ENCODE measurements at places on chromosomes 3 and 15.
A peak's percentile ranks its signal among the peaks of the same experiment; 100 is the strongest.

GRCh38 chr3:65377637-65378036 lies 661.1 kb downstream of the MAGI1 start:
- DNase-seq, result no peak

DNA sequence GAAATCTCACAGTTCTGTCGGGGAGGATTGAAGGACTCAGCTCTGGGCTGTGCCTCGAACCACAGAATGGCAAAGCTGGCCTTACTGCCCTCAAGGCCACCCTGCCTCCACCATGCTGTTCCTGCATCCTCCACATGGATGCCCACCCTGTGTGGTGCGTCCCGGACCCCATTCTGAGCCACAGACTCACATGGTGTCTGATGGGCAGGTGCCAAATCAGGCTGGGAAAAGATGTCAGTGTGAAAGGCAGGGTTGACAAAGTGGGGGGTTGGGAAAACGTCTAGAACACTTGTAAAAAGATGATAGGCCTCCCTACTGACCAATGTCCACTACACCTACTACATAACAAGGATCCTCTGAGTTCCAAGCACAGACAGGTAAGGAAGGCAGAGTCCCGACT lies 49.4 kb downstream of the TM2D3 start:
- DNase-seq, result no peak

DNA sequence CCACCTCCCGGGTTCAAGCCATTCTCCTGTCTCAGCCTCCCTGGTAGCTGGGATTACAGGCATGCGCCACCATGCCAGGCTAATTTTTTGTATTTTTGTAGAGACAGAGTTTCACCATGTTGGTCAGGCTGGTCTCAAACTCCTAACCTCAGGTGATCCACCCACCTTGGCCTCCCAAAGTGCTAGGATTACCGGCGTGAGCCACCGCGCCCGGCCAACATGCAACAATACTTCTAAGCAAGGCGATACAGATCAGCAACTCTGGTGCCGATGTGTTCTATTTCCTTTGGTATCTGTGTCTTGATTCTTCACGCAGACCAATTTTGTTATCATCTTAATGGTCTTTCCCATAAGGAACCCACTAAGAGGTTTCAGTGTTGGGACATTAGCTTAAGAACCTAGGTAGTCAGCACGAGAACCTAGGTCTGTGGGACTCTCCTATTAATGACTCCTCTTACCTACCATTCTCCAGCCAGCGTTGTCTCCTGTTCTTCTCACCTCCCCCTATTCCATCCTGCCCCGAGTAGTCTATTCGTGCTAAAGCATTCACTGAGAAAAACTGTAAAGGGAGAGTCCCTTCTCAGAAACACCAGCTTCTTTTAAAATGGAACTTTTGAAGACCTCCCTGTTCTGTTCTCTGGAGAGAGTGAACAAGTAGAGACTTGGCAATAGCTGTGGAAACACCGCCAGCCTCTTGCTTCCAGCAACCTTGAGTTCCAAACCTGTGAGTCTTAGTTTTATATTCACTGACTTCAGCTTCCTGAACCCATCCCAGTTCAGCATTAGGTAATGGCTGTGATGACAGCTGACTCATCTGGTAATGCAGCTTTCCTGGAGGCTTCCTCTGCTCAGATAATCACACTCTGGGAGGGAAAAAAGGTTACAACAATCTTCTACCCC lies 61.2 kb downstream of the TSC22D2 start:
- no peak for DNase-seq

GRCh38 chr3:15269091-15269989 lies 63.0 kb downstream of the SH3BP5 start:
- peak; percentile 96 for DNase-seq

DNA sequence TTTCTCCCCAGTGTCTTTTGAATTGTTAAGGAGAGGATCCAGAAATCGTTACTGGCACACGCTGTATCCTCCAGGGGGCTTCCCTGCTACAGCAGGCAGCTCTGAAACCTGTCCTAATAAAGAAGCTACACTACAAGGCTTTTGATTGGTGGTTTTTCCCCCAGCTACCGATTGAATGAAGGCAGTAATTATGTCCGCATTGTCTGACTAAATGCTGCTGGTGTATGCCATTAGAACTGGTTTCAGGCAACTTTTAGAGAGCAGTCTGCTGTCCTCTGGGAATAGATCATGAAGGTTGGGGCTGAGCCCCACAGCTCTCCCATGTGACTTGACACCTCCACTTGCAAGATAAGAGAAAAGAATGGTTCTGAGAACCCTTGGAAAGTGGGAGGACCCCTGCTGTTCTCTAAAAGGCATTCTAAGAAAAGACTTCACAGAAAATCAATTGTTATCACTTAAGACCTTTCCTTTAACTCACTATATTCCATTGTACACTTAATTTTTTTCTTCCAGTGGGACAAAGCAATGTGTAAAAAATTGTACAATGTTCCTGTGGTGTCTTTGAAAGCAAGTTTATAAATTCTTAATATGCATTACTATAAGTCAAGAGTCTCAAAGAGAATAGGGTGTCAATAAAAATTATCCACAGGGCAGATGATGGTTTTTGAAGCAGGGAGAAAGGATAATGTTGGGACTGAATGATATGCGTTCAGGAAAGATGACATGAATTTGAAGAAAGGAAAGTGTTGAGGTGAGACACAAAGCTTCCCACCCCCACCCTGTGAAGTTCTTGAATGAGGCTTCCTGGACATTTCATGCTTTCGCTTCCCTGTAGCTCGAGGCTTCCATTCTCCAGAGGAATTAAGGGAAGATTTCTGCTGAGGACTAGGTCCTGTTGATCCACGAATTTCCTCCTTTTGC lies 53.0 kb upstream of the DAZL start:
- DNase-seq, result peak; percentile 16
